ENCODE measurements at places on chromosomes 12 and 14.
A peak's percentile ranks its signal among the peaks of the same experiment; 100 is the strongest.

DNA sequence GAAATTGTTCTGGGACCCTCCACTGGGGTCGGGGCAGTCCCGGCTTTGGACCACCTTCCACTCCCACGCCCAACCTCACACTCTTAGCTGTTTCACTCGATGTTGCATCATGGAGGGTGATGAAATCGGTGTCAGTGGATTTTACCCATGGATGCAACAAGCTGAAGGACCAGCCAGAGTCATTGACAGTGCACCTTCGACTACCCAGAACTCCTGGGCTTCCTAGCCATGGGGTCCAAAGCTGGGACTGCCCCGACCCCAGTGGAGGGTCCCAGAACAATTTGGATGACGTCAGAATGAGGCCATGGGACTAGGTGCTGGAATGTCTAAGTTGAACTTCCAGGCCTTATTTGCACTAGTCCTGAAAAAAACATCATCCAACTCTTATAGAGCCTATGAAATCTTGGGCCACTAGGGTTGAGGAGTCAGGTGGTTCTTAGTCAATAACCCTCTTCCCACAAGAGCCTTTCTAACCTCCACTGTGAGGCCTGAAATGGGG is 882 bp upstream of the IL23A start:
- no peak for DNase-seq

- no peak for DNase-seq
These were observed 52.6 kb downstream of the FGD6 start for GRCh38 chr12:95164656-95165055.

DNA sequence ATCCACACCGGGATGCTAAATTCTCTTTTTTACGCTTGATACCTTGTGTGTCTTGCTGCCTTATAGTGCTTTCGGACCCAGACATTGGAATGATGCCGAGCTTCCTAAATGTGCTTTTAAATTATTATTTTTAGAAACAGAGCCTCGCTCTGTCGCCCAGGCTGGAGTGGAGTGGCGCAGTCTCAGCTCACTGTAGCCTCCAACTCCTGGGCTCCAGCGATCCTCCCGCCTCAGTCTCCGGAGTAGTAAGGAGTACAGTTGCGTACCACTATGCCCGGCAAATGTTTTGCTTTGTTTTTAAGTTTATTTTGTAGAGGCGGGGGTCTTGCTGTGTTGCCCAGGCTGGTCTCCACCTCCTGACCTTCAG is 489 bp upstream of the EML5 start:
- DNase-seq, result no peak

DNA sequence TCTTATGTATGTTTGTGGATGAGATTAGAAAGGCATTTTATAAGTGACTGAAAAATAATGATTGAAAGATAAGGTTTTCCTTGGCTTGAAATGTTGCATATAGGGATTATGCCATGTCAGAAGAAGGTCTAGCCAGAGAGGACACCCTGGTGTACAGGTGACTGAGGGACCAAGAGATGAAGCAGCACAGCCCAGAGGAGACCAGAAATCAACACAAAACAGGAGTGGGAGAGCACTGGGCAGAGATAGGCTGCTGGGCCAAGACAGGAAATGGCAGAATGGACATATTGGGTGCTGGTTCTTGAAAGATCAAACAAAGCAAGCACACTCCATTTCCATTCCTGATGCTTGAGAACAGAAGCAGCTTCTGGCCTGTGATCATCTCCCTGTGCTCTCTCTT is 24.4 kb upstream of the FRMD6 start:
- DNase-seq, result no peak

DNA sequence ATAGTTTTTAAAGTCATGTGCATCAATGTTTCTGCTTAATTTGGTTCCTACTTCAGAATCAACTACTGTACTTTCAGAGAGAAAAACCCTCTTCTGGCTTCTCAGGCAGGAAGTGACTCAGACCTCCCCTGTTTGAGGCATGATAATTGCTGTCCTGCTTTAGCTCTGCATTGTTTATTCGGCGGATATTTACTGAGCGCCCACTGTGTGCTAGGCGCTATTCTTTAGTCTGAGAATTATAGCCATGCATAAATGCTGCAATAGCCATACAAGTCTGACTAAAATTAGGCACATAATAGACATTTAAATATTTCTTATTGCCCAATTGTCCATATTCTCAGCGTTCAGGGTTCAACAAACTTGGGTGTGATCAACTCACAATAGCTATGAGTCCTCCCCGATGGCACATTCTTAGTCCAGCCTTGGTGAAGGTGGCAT is 6.1 kb upstream of the AMIGO2 start:
- DNase-seq, result no peak

GRCh38 chr14:64501411-64502171 is 2.0 kb downstream of the ZBTB25 start:
- no peak for DNase-seq

GRCh38 chr14:34213332-34213731 is 248.7 kb downstream of the SPTSSA start:
- no peak for DNase-seq

GRCh38 chr14:105913861-105914260 is 387.5 kb downstream of the TMEM121 start:
- DNase-seq, result no peak

DNA sequence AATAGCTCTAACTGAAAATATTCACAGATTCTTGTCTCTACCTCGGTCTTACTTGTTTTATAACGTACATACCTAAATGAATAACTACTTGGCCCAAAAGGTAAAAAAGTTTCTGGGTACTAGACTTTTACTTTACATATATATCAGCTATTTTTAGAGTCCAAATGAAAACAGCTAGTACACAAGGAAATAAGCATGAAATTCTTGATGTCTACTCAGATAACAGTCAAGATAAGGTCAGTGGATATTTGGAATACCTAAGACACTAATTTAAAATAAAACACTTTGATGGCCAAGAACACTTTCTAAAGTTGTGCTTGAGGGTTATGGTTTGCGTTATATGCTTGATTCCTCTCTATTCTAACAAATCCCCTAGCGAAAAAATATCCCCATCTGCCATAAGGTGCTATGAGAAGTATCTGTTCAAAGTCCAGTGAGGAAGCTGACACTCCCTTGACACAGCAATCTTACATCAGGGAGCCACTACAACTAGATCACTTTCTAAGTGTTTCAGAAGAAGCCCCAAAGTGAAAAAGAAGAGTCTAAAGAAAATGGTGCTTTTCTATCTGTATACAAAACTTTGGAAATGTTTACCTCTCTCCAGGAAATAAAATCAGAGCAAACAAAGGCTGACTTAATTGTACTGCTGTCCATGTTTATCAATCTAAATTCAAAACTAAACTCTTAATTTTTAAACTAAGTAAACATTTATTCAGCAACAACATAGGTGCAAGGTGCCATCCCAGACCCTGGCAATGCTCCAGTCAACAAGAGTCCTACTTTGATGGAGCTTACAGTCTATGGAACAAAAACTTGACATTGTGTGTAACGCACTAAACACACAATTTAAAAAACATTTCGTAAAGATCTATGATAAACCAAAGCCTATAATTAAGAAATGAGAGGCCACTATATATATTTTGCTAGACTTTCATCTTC is 11.7 kb downstream of the PTPN21 start:
- no peak for DNase-seq

GRCh38 chr14:56102941-56103340 is 15.3 kb upstream of the PELI2 start:
- no peak for DNase-seq

DNA sequence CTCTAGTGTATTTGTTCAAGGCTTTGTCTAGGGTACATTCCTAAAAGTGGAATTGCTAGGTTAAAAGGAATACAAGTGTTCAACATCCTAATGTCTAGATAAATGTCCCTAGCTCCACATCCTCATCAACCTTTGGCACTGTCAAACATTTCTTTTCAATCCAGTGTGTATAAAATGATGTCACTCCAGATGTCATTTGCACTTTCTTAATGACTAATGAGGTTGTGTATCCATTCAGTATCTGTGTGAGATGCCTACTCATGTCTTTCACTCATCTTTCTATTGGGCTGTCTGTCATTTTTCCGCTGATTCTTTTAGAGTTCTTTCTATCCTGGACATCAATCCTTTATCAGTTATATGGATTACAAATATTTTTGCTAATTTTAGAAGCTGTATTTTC is 43.3 kb downstream of the ARMH4 start:
- no peak for DNase-seq

GRCh38 chr12:31600252-31600651 is 9.3 kb upstream of the DENND5B start:
- no peak for DNase-seq

- DNase-seq, result no peak
These were observed 26.9 kb downstream of the WBP11 start for GRCh38 chr12:14776236-14776961.

- DNase-seq, result no peak
These were observed 31.1 kb downstream of the CCDC177 start for GRCh38 chr14:69543341-69544115.

- peak; percentile 34 for DNase-seq
These were observed 14.5 kb upstream of the LLPH start for GRCh38 chr12:66144791-66145754.

- DNase-seq, result no peak
These were observed 67.2 kb downstream of the TMEM30B start for GRCh38 chr14:61213920-61214319.

DNA sequence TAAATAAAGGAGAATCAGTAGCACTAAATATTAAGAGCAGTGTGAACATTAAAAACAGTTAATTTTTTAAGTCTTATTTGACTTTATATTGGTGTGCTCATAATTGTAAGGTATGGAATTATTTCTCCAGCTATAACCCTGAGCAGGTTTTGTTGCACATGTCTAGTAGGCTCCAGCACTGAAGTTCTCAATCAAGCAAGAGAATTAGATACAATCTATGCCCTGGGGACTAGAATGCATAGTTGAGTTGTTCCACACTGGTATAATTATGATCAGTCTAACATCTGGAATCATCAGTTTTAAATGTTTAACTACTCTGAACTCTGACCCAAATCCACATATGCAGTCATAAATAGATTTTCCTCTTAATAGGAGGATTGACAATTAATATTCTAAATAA is 257.8 kb upstream of the ARHGAP5 start:
- DNase-seq, result no peak

DNA sequence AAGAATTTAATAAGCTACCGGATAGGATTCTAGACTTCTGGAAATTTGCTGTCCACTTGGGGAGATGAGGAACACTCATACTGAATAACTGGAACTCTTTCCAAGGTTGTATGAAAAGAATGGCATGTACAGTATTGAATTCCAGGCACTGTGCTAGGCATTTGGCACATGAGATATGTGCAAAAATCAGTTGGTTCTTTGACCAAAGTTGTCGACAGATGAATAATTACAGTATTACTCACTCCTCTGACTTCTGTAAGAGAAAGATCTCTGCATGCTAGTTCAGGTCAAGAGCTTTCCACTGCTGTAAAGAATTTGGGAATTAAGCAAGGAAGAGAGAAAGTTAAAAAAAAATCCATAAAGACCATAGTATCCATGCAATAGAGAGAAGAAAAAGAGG is 764.7 kb downstream of the BCL11B start:
- no peak for DNase-seq

DNA sequence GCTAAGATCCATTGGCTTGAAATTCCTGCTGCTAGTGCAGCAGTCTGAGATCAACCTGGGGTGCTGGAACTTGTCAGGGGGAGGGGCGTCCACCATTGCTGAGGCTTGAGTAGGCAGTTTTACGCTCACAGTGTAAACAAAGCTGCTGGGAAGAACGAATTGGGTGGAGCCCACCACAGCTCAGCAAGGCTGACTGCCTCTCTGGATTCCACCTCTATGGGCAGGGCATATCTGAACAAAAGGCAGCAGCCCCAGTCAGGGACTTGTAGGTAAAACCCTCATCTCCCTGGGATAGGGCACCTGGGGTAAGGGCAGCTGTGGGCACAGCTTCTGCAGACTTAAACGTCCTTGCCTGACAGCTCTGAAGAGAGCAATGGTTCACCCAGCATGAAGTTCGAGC is 191.7 kb downstream of the ALG10B start:
- DNase-seq, result no peak

DNA sequence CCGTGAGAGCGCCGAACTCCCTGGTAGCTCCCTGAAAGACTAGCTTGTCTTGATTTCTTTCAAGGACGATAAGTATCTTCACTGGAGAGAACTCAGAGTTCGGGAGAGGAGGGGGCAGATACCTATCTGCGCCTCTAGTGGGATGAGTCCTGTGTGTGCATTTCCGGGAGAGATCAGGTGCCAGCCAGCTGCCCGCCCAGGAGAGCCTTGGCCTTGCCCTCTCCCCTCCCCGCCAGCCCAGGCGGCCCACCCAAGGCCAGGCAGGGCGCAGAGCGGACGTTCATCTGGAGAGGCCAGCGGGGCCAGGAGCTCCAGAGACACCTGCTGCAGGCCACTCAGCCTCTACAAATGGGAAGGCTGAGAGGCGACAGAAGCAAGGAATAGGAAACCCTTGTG is 1.0 kb downstream of the CD9 start:
- DNase-seq, result no peak

- DNase-seq, result no peak
These were observed 166.0 kb downstream of the SLC38A4 start for GRCh38 chr12:46659824-46660223.

DNA sequence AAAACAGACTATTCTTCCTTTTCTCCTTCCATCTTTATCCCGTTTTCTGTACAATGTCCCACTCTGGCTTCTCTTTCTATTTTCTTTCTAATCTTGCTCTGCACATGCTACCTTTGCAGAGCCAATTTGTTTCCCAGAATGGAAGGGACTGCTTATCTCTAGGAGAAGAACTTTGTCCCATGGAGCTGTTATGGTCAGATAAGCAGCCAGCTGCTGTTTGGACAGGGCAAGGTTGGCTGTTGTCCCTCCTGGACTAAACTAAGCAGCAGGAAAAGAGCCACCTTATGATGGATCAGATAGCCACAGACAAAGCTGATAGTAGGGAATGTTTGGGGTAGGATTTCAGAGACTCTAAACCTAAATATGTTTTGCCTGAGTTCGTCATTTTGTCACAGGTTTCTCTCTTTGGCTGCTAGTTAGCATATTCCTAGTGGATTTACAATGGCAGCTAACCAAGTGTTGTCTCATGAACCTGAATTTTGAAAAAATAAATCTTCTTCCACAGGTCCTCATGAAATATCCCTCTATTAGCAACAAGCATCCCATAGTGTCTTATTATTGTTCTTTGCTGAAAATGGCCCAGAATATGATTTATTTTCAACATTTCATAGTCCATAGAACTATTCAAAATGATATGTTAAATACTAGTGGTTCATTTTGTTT is 262.8 kb downstream of the SLC16A7 start:
- DNase-seq, result peak; percentile 26

DNA sequence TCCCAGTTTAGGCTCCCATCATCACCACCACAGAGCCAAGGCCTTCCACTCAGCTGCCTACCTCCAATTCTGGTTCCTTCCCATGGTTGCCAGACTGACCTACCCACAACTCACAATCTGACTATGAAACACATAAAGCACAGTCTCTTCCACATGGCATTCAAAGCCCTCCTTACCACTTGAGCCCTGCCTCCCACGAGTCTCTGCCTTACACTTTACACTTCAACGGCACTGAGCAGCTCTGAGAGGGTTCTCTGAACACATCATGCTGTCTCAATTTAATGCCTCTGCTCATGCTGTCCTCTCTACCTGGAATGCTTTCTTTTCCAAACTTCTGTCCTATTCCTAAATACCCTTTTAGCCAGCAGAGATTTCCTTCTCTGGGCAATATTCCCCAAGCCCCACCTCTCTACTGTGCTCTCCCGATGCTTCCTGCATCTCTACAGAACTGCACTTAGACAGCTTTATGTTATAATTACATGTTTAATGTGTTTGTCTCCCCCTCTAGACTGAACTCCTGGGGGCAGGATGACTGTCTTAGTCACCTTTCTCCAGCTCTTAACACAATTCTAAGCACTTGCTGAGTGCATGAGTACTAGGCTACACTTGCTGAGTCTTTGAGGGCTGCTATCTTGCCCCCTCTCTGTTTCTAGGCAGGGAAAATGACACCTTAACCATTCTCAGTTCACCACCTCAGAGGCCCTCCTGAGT is 23.5 kb downstream of the FMNL3 start:
- no peak for DNase-seq
